ENCODE measurements at places on chromosomes 3 and 15.
A peak's percentile ranks its signal among the peaks of the same experiment; 100 is the strongest.

- DNase-seq, result peak; percentile 62
Observed at GRCh38 chr15:66603301-66604179, 37.7 kb upstream of the LCTL start.

DNA sequence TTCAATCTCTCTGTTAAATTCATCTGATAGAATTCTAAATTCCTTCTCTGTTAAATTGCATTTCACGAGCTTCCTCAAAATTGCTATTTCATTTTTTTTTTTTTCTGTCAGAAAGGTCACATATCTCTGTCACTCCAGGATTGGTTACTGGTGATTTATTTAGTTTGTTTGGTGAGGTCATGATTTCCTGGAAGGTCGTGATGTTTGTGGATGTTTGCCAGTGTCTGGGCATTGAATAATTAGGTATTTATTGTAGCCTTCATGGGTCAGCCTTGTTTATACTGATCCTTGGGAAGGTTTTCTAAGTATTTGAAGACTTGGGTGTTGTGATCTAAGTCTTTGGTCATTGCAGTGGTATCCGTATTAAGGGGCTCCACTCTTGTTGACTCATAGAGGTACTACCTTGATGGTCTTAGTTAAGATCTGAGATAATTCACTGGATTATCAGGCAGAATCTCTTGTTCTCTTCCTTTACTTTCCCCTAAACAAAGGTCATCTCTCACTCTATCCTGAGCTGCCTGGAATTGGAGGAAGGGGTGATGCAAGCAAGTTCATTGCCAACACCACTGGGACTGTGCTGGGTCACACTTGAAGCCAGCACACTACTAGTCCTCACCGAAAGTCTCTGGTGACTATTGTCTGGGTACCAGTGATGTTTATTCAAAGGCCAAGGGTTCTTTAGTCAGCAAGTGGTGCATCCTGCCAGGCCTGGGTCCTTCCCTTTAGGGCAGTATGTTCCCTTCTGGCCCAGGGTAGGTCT lies 231.1 kb downstream of the GBE1 start:
- no peak for DNase-seq

GRCh38 chr3:86451749-86452148 lies 539.2 kb downstream of the VGLL3 start:
- no peak for DNase-seq

GRCh38 chr15:95265419-95265997 lies 1034.1 kb downstream of the MCTP2 start:
- no peak for DNase-seq

GRCh38 chr15:64862408-64862807 lies 20.7 kb downstream of the PLEKHO2 start:
- no peak for DNase-seq

- peak; percentile 75 for DNase-seq
Observed at GRCh38 chr15:66269326-66270090, 16.0 kb upstream of the MEGF11 start.

DNA sequence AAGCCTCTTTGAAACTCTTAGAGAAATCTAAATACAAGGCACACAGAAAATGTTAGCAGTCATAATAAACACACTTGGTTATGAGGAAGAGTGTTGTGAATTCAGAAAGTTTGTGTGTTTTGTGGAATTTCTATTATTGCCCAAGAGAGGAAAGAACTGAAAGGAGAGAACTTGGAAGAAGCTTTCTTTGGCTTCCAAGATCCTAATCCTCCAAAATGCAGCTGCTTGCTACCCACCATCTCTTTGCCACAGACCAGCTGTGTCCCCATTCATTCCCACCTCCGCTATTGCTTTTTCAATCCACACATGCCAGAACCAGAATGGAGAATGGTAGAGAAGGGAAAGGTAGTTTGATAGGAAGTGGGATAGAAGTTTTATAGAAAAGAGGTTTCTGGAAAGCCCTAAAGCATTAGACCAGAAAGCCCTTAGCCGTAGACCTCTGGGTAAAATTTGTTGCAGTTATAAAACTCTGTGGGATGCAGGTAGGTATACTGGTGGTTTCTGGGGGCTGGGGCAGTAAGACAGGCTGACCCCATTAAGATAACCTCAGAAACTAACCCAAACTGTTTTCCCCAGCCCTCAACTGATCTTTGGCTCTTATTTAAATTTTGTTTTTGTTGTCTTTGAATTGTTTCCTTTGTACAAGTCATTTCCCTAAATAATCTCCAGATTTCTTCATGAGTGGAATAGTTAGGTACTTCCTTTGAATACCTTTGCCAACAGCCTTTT lies 108.5 kb downstream of the FILIP1L start:
- no peak for DNase-seq

DNA sequence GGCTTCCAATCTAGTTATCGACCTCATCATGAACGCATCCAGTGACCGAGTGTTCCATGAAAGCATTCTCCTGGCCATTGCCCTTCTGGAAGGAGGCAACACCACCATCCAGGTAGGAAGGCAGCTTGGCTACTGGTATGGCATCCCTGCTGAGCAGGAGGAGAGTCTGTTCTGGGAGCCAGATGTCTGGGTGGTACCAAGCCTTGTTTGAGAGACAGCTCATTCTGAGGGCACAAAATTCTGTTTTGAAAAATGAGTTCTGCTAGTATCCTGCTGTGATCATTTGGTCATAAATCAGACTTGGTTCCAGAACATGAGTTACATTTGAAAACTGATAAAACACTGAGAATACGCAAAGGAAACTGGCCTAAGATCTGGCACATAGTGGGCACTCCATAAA lies 242.1 kb downstream of the ITPR1 start:
- DNase-seq, result no peak

- no peak for DNase-seq
Observed at GRCh38 chr15:56495053-56495452, 30.1 kb upstream of the MNS1 start.

GRCh38 chr15:53512029-53512428 lies 247.4 kb downstream of the WDR72 start:
- DNase-seq, result no peak

GRCh38 chr3:16254916-16255315 lies 9.8 kb downstream of the DPH3 start:
- DNase-seq, result no peak

GRCh38 chr15:66477011-66477410 lies 20.6 kb downstream of the SNAPC5 start:
- DNase-seq, result no peak

DNA sequence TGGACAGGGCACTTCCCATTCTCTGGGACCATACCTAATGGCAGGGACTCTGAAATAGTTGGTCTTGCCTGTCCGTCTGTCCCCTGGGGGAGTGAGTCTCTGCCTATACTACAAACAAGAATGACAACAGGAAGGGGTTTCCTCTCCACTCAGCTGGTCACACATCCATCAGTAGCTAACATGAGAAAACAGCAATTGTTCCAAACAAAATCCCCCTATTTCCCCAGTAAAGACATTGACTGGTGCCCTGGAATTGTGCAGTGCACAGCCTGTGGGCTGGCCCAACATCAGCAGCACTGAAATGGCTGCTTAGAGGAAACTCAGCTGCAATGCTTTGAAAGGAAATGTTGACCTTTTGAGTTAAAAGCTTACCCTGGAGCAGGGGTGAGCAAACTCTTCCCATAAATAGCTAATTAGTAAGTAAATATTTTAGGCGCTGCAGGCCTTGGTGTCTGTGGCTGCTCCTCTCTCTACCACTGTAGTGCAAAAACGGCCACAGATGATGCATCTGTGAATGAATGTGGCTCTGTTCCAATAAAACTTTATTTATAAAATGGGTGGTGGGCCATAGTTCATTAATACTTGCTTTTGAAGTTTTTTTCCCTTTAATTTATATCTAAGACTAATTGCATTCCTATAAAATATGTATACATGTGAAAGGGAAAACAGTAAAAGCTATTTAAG lies 174.3 kb downstream of the KLF13 start:
- no peak for DNase-seq

GRCh38 chr3:36164400-36164799 lies 215.9 kb upstream of the STAC start:
- DNase-seq, result no peak

DNA sequence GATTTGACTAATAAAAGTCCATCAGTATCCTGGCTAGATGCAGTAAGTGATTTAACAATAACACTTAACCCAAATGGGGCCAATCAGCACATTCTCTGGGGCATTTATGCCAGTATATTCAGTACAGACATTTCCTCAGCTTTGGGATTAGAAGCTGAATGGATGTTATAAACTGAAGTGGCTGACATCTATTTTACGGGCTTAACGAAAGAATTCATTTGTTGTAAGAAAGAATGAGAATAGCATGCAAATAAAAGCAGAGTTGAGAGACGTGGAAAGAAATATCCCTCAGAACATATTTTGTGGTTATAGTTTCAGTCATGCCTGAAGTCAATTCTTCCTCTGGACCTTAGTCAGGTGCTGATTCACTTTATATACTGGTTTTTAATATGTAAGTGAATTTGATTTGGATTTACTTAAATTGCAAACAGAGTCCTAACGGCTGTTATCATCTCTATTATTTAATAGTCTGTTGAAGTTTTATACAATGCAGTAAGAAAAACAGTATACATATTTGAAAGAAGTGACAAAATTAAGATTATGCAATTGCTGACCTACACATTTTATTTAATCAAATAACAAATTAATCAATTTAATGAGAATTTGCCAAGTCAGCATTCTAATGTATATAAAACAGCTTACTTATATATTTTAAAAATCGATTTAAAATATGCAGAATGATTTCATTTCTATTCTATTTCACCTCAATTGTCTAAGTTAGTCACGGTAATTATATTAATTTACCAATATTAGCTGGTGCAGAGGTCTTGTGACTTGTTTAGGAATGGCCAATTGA lies 513.9 kb upstream of the CADM2 start:
- DNase-seq, result no peak

- no peak for DNase-seq
Observed at GRCh38 chr15:95957861-95958260, 372.6 kb upstream of the NR2F2 start.

DNA sequence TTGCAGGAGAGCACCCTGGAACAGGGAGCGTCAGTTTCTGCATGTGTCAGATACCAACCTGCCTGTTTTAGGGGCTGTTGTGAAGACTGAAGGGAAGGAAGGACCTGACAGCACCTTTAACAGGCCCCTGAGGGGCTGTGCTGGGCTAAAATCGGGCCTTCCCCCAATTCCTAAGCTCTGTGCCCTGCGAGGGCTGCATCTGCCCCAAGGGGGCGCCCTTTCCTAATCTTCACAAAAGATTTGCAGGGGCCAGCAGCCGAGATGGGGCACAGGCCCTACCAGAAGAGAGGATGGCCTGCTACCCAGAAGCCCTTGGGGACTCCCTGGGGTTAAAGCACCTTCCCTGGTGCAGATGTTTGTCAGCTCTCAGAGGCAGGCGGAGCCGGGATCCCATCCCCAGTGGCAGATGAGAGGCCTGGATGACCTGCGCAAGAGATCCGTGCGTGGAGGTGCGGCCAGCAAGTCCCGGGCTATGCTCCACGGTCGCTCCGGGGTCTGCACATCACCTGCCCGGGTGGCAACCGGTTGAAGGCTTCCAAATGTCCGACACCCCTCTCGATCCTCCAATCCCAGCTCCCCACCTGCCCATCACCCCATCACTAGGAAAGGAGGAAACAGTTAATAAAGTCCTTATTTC lies 53.6 kb downstream of the RHCG start:
- DNase-seq, result peak; percentile 67

- no peak for DNase-seq
Observed at GRCh38 chr3:22098021-22098420, 347.0 kb upstream of the ZNF385D start.

DNA sequence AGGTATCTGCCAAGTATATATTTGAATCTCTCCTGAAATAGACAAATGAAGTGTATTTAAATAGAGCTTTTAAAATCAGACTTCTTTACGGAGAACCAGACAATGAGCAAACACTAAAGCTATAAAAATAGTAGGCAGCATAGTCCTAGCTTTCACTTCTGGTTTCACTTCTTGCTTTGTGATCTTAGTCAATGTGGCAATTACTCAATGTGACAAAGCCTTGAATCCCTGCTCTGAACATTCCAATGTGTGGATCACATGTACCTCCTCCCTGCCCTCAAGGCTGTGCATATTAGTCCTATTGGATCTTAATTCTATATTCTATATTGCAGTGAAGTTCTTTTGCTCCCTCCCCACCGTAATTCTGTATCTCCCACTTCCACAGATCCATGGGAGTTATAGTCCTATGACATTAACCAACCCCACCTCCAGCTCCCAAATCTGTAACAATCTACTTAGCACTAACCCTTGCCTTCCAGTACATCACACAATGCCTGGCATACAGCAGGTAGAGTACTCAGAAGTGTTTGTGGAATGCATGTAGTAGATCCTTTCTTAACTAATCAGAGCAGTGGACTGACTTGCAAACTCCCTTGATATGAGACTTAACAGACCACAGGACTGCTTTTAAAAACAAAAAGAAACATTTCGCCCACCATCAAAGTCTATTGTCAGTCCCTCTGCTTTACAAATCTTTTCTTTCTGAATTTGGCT lies 24.3 kb upstream of the CP start:
- DNase-seq, result no peak

DNA sequence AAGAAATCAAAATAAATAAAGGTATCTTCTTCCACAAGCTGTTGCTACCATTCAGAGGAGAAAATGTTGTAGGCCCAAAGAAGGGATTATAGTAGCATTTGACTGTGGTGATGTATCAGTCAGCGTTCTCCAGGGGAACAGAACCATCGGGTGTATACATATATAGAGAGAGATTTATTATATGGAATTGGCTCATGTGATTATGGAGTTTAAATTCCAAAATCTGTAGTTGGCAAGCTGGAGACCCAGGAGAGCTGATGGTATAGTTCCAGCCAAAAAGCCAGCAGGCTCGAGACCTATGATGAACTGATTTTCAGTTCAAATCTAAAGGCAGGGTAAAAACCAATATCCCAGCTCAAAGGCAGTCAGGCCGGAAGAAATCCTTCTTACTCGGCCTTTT lies 7.4 kb upstream of the SPG21 start:
- DNase-seq, result no peak

DNA sequence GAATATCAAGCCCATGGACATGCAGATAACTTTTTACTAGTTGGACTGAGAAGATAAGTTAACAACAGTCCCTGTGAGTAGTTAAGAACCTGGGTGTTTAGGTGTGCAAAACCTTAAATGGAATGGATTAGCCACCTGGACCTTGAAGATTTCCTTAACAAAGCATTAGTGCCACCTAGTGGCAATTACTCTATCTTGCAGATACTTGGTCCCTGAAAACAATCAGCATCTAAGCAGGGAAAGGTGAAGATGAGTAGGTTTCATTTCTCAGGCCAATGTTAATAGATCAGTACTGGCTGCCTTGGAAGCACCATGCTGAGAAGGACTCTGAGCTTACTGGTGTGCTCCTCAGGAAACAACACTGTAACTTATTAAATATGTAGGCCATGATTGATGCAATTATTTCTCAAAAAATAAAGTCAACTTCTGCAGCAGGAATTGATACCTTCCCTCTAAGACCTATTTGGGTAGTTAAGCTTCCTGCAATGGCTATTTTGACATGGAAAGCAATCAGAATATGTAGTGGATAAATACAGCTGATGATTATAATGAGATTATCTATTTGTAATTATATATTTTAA lies 329.4 kb downstream of the TBC1D5 start:
- DNase-seq, result peak; percentile 13

GRCh38 chr15:91844928-91845327 lies 8.6 kb upstream of the SLCO3A1 start:
- no peak for DNase-seq

- DNase-seq, result no peak
Observed at GRCh38 chr15:93524432-93524831, 435.4 kb upstream of the RGMA start.
